ENCODE measurements at places on chromosomes 11 and 22.
A peak's percentile ranks its signal among the peaks of the same experiment; 100 is the strongest.

GRCh38 chr22:20109411-20110358, 6.2 kb upstream of the RANBP1 start:
- no peak for ATAC-seq

- no peak for ATAC-seq
These were observed 5.4 kb downstream of the KREMEN1 start for GRCh38 chr22:29078036-29078868.

DNA sequence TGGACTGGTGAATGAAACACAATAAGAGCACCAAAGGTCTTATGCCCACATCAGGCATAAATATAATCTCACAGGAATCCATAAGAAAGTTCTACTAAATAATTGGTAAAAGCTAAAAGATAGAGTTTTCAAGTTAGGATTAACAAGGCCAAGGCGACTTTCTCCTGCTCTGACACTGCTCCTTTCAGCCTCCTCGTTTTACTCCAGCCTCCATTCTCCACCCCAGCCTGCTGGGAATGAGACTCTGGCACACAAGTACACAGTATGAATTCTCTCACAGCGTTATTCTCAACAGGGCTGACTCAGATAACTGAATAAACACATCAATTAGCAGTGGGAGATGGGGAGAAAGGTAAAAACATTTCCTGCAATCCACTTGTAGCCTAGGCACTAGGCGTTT, 94.9 kb downstream of the APOL5 start:
- ATAC-seq: no peak

DNA sequence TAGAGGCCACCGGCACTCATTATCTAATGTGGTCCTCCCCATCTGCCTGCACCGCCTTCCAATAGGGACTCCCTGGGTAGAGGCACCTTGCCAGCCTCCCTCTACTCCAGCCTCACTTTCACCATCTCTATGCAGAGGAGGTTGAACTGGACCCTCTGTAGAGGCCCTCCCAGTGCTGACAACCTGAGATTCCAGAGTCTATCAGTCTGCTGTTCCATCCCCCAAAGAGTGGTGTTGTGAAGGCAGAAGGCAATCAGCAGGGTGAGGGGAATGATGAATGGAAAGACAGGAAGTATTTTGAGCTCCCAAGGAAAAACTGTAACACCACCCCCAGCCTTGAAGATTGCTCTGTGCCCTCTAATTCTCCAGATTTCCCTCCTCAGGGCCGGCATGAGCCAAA, 77.9 kb downstream of the THAP12 start:
- ATAC-seq: no peak

GRCh38 chr22:39959640-39960447, at the start of gene TMA7B:
Gene TMA7B, plus strand, starts transcription at chr22:39960397. Its CDS starts 3,978 bp downstream, at chr22:39964375.
- peak; percentile 95 for ATAC-seq

DNA sequence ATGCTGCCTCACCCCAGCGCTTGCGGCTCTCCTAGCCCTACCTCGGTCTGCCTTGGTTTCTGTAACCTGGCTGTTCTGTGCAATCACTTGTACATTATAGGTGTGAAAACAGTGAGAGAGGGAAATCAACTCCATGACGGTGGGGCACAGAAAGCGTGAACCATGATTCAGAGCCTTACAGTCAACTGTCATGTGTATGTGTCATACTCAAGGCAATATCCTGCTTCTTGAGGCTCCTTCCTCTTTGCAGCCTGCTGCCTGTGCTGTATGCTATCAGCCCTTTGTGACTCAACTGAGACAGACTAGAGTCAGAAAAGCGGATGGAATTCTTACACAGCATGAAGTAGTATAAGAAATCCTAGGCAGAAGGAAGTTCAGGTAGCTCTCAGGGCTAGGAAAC, 2.1 kb downstream of the NRIP3 start:
- peak; percentile 55 for ATAC-seq

DNA sequence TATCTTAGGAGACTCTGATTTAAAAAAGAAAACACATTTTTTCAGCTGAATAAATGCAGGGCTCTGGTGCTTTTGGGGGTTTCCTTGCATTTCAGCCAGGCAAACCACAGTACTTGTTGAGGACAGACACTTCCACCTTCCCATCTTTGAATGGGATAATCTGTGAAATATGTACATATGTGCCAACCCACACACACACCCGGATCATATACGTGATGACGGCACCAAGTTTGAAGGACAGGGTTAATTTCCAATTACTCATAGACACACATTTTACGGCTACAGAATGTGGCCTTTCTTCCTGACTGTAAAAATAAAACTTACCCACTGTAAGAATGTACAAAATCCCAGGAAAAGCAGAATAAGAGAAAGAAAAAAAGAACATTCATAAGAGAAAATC, 104.4 kb downstream of the MPPED2 start:
- ATAC-seq: no peak

DNA sequence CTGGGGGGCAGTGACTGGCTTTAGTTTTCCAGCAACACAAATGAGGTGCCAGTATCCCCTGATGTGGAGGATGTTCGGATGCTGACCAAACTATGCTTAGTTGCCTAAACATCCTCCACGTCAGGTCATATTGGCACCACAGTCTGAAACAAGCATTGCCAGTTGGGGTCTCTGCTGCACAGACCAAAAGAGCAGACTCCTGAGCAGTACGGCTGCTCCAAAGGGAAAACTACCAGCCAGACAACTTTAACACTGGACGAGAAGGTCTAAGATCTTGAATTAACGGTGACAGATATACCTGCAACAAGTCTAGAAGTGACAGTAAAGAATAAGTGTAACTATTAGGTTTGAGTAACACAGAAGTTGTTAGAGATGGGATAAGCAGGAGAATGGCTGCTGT, 40.5 kb upstream of the CLTCL1 start:
- no peak for ATAC-seq

GRCh38 chr22:38032681-38033521, 24.3 kb upstream of the PICK1 start:
- no peak for ATAC-seq

GRCh38 chr11:27716835-27717234, 16.6 kb upstream of the BDNF start:
- ATAC-seq: no peak
